ENCODE measurements at places on chromosomes 4 and X. TPM values are rescaled to one million over a fixed set of nuclear protein-coding genes. Genes with fewer than 3 reads are reported as not detected.

DNA sequence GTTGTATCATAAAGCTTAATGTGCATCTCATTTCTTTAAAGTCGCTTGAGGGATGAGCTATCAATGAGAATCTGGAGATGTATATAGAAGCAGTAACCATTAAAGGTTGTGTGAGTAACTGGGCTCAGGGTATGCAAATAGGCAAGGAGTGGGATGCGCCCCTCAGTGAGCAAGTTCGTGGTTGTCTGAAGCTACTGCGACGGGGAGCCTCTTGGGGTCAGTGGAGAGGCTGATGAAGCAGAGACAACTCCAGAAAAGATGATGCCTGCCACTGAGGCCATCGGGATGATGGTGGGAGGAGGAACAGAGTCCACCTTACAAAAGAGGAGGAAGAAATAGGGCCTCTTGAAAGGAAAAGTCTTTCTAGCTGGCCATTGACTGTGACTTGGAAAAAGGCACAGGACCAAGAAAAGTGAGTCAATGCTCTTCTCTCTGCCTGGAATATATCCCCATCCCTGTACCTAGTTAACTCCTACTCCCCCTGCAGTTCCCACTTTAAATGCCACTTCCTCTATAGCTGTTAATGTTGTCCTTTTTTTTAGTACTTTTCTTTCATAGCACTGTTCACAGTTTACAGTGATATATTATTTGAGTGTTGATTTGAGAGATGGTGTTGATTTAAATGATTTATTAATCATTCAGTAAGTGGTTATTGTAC is 51.4 kb upstream of the LSM6 start:
- DNase-seq = no peak

DNA sequence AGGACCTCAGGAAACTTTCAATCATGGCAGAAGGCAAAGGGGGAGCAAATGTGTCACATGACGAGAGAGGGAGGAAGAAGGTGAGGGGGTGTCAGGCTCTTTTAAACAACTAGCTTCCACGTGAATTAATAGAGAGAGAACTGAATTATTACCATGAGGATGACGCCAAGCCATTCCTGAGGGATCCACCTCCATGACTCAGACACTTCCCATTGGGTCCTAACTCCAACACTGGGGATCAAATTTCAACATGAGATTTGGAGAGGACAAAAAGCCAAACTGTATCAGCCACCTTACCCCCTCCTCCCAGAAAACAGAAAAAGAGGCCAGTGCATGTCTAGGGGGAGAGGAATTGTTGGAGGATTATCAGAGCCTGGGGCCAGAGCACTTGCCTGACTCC is 40.4 kb upstream of the LAS1L start:
- no peak for DNase-seq

- no peak for DNase-seq
Measured at GRCh38 chr4:53720776-53721175, 129.5 kb upstream of the LNX1 start.

Gene MAGEA2B
- not detected for total RNA-seq

Gene UGT8
- total RNA-seq = 0.12 TPM

- no peak for DNase-seq
Measured at GRCh38 chr4:163092093-163092492, 74.6 kb downstream of the NAF1 start.

Gene ZCCHC12
- not detected for total RNA-seq

- no peak for DNase-seq
Measured at GRCh38 chr4:21134994-21135393, 434.7 kb downstream of the PACRGL start.

DNA sequence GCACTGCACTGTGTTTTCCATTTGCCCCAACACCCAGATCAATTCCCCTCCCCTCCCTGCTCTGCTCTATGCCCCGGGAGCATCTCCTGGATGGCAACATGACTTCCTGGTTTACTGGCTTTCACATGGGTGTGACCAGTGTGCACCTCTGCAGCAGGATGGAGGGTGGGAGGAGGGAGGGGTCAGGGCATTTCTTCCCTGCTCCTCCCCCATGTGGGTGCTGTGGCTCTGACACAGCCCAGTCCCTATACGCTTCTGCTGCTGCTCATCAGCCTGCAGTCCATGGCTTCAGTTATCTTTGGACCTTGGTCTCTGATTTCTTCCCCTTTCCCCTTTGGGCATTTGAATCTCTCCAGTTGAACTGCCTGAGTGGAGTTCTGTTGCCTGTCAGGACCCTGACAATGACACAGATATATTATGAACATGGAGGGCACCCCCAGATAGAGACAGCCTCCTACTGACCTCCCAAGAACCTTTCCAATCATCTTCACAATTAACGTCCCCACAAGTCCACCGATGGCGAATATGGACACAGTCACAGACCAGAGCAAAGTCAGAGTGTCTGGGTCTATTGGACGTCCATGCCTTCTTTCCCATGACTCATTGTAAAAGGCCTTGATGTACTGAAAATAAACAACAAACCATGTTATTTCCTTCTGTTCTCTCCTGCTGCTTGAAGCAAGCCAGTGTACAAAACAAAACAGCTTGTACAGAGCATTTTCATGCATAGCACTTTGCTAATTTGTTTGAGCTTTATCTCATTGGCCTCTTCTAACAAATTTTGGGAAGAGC is 24.8 kb downstream of the SLC2A9 start:
- no peak for DNase-seq

- DNase-seq = no peak
Measured at GRCh38 chr4:1383728-1384591, 22.3 kb downstream of the NKX1-1 start.

All from activated naive CD4-positive, alpha-beta T cell treated with anti-CD3 and anti-CD28 coated beads, Interleukin-2, amount 50 U/mL, for 72 hours (primary cell).